ENCODE measurements at places on chromosomes 2 and 18. TPM values are rescaled to one million over a fixed set of nuclear protein-coding genes. Genes with fewer than 3 reads are reported as not detected.

Gene KCNJ13
- not detected for total RNA-seq

DNA sequence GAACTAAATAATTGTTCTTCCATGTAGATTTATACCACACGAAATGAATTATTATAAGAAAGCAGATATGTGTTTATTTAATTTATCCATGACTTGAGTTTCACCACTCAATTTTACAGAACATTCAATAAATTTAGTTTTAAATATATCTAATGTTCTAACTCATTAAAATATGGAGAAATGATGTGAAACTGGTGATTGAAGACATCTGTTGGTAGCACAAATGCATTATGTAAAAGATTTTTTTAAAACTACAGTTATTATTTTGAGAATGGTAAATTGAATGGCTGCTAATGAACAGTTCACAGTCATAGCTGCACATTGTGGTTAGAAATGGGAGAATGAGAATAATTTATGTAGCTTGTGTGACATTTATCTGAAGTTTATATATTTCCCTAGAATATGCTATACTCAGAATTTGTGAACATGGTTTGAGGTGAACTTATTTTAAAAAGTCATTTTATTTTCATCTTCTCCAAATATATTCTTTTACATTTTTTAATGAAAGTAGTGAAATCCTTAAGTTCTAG is 203.5 kb downstream of the DPP4 start:
- DNase-seq = no peak

DNA sequence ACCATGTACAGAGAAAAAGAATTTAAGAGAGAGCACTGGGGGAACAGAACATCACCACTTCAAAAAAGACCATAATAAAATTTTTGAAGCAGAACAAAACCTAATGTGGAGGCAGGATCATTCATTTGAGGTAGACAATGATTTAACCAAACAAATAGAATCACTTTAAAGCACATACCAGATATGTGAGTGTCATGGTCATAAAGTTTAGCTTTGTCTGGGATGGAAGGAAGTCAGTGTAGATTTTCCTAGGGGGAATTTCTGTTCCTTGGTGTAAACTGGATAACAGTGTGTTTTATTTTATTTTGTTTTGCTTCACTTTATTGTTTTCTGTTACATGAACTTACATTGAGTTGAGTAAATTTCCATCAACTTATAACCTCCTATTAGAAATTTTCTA is 120.8 kb downstream of the CRIM1 start:
- DNase-seq = no peak

Gene SH2D6
- total RNA-seq = not detected

All from esophagus muscularis mucosa (tissue), 4 donors.